ENCODE measurements at places on chromosomes 3 and 15.

- no peak for DNase-seq
Observed at GRCh38 chr15:86855307-86856291, 775.9 kb downstream of the AGBL1 start.

DNA sequence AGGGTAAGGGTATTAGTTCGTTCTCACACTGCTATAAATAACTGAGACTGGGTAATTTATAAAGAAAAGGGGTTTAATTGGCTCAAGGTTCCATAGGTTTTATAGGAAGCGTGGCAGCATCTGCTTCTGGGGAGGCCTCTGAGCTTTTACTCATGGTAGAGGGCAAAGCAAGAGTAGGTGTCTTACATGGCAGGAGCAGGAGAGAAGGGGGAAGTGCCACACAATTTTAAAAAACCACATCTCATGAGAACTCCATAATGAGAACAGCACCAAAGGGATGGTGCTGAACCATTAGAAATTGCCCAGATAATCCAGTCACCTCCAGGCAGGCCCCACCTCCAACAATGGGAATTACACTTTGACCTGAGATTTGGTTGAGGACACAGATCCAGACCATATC is 12.2 kb downstream of the RNF111 start:
- DNase-seq = no peak

DNA sequence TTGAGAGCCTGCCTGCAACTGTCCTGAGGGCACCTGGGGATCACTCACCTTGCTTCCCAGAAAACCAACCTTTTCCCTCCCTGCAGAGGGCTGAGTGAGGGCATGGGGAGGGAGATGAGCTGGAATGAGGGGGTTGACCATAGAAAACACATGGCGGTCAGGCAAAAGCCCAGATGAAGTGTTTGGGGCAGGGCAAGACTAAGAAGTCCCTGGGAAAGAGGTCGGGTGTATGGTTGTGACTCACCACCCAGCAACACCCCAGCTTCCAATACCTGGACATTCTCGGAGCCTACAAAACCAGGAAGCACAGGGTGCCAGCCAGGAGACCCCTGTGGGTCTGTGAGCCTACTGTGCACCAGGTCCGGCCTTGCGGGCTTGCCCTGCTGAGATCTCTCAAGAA is 95.3 kb upstream of the ATP2B2 start:
- DNase-seq = no peak

DNA sequence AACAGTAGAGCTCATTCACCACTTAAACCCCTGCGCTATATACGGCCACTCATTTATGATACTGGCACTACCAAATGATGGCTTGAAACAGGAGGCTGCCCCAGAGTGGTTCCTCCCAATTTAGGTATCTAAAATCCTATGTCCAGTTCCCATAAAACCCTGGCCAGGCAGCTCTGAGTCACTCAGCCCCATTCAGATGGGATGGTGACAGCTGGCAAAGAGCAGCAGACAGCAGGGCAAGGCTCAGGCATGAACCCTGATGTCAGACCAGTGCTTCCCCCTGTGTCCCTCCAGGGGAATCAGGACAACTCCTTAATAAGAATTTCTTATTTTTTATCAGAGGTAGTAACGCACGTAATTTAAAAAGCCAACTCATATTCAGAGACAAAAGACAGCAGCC is 77.2 kb upstream of the RNU6-1 start:
- DNase-seq = no peak

- DNase-seq = no peak
Observed at GRCh38 chr3:21936207-21936606, 185.2 kb upstream of the ZNF385D start.

GRCh38 chr15:46304321-46304720 is 669.5 kb downstream of the SQOR start:
- DNase-seq = no peak

DNA sequence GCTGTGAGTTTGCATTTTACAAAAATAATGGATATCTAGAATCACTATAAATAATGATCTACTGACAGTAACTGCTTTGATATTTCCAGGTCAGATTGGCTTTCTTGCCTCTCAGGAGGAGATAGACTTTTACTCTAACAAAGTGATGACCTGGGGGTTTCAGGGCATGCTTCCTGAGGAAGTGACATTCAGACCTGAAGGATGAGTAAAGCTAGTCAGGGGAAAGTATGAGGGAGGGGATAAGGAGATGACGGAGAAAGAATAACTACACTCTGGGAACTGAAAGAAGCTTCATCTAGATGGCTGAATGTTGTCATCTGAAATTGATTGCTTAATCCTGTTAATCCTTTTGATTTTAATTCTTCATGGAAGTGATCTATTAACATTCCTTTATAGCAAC is 32.2 kb downstream of the ARMC8 start:
- no peak for DNase-seq

DNA sequence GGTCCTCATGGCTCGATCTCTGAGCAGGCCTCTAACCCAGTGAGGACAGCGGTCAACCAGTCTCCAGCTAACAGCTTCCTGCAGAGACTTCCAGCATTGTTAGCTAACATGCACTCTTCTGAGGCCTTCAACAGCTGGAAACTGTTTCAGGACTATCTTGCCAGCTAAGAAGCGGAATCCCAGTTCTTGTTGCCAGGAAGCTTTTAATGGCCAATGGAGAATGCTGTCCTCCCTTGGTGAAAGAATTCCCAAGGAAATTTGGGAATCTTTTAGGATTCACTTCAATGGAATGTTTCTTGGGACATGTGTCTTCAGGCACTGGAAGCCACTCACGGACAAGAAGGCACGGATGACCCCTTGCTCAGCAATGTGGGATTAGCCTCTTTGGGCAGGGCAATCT is 91.7 kb downstream of the CEMIP start:
- DNase-seq = no peak

DNA sequence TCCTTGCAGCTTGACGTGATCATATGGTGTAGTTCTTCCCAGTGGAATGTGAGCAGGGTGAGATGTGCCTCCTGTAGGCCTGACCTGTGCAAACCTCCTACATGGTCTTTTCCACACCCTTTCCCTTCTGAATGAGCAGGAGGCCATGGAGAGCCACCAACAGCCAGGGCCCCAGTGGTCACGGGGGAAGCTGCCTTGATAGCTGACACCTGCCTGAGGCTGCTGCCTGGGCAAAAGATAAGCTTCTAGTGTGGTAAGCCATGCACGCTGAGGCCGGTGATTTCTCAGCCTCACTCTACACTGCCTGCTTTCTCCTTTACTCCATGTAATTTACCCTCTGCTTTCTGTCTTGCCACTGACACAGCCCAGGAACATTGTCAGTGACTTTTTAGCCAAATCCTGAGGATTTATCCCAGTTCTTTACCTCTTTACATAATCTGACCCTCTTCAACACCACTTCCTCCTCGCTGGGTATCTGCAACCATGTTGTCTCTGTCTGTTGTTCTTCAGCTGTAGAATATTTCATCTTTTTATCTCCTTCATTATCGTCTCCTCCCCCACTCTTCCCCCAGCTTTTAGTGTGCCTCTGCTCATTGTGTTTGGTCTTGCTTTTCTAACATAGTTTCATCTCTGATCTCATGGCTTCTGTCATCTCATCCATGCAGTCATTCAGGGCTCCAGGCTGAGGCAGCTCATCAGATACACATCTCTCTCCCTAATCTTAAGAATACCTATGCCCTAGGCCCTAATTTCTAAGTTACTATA is 11.2 kb upstream of the KBTBD12 start:
- no peak for DNase-seq

- no peak for DNase-seq
Observed at GRCh38 chr3:72636969-72637597, 211.2 kb downstream of the SHQ1 start.

DNA sequence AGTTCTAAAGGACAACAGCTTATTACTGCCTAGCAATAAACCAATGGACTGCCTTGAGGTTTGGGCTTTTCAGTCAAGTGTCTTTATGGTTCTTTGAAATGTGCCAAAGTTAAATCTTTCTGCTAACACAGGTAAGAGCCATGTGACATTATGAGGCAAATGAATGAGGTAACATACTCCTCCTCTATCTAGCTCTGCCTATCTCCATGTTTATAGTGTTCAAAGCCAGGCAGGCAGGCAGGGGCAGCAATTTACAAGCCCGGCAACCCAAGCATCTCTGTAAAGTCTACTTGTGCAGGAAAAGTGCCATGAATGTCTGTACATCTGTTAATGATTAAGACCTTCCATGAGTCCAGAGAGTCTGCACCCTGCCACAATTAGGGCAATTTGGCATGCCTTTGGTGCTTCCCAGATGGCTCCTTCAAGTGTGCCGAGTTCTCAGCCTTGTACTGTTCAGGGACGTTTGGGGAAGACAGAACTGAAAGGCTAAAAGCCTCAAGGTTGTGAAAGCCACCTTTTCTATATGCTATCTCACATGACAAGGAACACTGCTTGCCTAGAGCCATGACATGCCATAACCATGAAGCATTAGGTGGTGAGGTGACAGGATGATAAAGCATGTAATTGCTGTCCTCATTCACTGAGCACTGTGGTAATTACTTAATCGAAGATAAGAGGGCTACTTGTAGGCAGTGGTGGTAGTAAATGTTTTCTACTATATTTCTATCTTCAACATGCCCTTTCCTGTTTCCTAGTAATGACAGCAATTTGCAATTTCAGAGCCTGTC is 41.4 kb upstream of the EIF1B start:
- no peak for DNase-seq

GRCh38 chr3:15475161-15475560 is 46.3 kb downstream of the COLQ start:
- no peak for DNase-seq

- no peak for DNase-seq
Observed at GRCh38 chr3:23590424-23591273, 215.1 kb upstream of the UBE2E1 start.

DNA sequence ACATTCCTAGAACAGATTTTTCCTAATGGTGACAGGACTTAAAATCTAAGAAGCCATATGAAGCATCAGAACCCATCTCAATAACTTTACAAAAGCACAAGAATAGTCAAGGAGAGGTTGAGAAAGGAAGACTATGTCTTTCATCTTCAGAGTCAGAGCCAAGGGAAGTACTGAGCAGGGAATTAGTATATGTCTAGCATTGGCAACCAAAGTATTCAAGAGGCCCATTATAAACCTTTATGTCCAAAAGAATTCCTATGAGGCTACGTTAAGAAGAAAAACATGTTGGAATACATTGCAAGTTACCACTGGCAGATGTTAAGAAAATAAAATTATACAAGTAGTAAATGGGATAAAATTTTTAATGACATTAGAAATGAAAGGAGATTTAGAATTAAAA is 150.5 kb downstream of the MAGI1 start:
- no peak for DNase-seq

- DNase-seq = no peak
Observed at GRCh38 chr15:70316059-70316600, 218.4 kb upstream of the TLE3 start.

DNA sequence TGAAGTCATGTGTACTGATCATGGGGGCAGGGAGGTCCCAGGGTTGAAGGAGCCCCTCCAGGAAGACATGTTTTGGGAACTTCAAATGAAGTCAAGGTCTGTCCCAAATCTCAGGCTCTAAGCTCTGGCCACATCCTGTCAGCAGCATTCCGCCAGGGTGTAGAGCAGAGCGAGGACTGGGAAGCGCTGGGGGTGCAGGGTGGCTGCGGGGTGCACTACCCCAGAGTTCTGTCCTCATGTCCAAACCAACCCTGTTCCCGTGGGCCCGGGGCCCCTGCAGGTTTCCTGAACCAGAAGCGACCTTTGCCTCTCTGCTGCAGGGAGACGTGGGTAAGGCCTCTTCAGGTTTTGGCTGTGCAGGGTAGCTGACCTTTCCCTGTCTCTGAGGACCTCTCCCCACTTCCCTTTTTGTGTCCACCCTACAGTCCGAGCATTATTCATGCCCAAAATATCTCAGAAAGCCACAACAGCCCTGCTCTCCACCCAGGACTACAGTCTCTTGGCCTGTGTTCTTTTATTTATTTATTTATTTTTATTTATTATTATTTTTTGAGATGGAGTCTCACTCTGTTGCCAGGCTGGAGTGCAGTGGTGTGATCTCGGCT is 26.6 kb upstream of the FLNB start:
- no peak for DNase-seq

GRCh38 chr15:67331676-67332075 is 77.1 kb downstream of the IQCH start:
- no peak for DNase-seq

- DNase-seq = no peak
Observed at GRCh38 chr3:190132371-190132770, 11.7 kb upstream of the P3H2 start.

DNA sequence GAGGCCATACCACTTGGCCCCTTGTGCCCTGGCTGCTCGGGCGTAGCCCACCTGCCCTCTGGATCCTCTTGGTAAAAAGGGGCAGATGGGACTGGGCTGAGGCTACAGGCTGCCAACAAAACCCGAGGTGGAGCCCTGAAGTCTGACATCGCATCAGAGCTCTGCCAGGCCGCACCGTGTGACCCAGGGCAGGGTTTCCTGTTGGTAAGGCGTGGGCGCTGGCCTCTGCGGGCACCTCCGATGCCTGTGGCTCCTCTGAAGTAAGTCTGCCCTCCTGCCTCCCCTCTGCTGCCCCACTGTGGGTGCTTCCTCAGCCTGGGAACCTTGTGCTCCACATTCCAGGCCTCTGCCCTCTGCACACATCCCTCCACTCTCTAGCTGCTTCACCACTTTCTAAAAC is 8.9 kb downstream of the CHDH start:
- no peak for DNase-seq

DNA sequence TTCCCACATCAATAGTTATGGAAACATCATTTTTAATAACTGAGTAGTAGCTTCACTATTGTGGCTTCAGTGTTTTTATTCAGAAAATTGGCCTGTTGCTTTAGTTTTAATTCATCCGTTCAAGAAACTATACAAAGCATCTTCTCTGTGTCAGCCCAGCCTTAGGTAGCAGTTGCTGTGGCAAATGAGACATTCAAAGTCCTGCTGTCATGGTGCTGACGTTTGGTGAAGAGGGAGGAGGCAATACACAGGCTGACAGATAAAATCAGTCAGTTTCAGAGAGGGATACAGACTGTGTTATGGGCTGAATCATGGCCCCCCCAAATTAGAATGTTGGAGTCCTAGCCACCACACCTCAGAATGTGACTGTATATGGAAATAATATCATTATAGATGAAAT is 56.5 kb downstream of the SLC7A14 start:
- DNase-seq = no peak

GRCh38 chr3:64203216-64203615 is 22.1 kb downstream of the PRICKLE2 start:
- DNase-seq = no peak

GRCh38 chr3:12381199-12381598 is 92.3 kb downstream of the PPARG start:
- DNase-seq = no peak

GRCh38 chr15:63305260-63305659 is 27.9 kb downstream of the APH1B start:
- DNase-seq = no peak

DNA sequence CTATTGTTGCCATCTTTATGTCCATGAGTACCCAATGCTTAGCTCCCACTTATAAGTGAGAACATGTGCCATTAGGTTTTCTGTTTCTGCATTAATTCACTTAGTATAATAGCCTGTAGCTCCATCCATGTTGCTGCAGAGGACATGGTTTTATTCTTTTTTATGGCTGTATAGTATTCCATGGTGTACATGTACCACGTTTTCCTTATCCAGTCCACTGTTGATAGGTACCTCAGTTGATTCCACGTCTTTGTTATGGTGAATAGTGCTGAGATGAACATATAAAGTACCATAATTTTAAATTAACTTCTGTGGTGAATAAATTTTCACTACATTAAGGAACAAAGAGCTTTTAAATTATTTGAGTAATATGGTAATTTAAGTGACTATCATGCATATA is 150.4 kb upstream of the BFSP2 start:
- DNase-seq = no peak
